ENCODE measurements at places on chromosomes 3 and 15.

DNA sequence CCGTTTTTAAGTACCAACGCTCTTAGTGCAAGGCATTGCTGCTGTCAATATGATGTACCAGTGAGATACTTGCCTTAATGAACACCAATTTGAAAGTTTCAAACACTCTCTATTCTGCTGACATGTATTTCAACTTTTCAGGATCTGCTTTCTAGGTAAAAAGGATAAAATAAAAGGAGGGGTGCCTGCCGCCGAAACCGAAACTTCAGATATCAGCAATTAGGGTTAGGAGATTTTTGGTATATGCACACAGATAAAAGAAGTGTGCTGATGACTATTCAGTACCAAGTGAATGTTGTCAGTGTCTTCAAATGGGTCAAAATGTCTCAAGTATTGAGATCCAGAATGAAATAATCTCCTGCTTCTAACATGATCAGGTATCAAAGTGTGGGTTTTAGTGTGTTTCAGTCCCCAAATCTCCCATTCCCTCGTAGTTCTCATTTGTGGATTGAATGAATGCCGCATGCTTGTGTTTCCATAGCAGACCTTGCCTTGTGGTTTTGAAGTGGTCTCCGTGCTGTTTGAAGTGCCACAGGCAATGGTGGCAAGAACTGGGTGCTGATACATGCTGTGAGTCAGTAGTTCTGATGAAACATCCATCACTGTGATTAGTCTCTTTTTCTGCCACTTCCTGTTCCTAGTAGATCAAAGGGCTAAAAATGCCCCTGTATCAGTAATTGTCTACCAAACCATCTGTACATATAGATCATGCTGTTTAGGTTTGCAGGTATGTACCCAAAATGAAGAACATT, 22.5 kb downstream of the CHST14 start:
- no peak for DNase-seq

DNA sequence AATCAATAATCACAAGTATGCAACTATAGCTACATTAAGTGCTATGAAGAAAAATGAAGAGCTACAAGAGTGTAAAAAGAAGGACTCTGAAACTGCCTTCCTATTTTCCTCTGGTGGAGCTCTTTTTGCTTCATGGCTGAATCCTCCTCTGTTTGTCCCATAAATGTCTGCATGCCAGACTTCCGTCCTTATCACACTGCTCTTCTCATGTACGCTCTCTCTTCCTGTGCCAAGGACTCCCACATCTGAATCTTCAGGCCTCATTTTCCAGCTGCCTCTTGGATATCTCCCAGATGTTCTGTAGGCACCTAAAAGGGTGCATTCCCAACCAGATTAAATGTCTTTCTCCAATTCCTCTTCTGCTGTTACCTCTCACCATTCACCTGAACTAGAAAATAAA, 123.7 kb downstream of the MECOM start:
- no peak for DNase-seq

GRCh38 chr3:190644035-190644434, 130.2 kb downstream of the IL1RAP start:
- no peak for DNase-seq

- DNase-seq, result peak; percentile 76
Measured at GRCh38 chr15:80695099-80695910, at the start of gene ABHD17C. Gene ABHD17C (plus strand): TSS chr15:80695310. CDS start chr15:80695430, 120 bp downstream.

GRCh38 chr15:69185706-69186105, 25.3 kb downstream of the GLCE start:
- DNase-seq, result no peak
